ENCODE measurements at places on chromosomes 2 and 18.

- DNase-seq = peak; percentile 45
Observed at GRCh38 chr2:239312741-239313667, 87.8 kb downstream of the HDAC4 start.

GRCh38 chr2:203533676-203534591 is 1.2 kb downstream of the RAPH1 start:
- no peak for DNase-seq

- no peak for DNase-seq
Observed at GRCh38 chr18:13627639-13628038, 98.7 kb downstream of the FAM210A start.

GRCh38 chr2:162457046-162457445 is 113.1 kb downstream of the GCA start:
- no peak for DNase-seq

- no peak for DNase-seq
Observed at GRCh38 chr2:105102963-105103421, 65.1 kb downstream of the MRPS9 start.

DNA sequence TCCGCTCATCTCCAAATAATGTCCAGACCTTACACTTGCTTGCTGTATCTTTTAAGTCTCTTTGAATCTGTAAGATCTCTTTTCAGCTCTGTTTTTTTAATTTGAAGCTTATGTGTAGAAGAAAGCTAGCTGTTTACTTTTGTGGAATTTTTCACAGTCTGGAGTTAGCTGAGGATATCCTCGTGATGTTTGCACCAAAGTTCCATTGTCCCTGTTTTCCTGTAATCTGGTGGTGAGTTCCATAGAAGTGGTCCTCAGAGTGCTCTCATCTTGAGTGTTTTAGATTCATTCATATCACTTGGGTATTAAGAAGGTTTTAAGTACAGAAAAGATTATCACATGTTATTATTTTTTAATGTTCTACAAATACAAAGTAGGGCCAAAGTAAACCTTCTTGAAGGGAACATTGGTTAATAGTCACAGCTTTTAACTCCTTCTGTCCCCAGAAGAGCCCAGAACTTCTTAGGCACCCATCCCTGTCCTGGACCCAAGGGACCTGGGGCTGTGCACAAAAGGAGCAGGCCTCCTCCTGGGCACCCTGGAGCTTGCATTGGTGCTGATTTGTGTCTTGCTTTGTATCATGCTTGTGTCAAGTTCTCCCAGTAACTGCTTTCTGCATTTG is 15.0 kb downstream of the MLPH start:
- no peak for DNase-seq

DNA sequence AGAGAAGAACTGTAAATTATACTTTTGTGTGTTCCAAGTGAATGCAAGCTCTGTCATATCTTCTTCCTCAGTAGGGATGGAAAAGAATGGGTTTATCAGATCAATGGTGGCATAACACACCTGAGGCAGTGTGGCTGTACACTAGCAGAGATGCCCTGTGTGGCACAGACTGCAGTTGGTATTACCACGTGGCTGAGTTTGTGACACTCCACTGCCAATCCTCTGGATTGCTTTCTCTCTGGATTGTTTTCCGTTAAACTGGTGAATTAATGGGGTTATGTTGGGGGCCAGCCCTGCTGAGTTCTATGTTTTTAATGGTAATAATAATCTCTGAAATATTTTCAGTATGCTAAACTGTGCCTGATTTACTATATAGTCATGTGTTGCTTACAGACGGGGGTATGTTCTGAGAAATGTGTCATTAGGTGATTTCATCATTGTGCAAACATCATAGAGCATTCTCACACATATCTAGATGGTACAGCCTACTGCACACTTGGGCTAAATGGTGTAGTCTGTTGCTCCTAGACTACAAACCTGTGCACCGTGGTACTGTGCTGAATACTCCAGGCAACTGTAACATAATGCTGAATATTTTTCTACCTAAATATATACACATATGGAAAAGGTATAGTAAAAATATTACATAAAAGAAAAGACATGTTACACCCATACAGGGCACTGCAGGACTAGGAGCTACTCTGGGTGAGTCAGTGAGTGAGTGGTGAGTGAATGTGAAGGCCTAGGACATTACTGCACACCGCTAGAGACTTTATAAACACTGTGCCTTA is 84.7 kb upstream of the ST6GAL2 start:
- DNase-seq = no peak

DNA sequence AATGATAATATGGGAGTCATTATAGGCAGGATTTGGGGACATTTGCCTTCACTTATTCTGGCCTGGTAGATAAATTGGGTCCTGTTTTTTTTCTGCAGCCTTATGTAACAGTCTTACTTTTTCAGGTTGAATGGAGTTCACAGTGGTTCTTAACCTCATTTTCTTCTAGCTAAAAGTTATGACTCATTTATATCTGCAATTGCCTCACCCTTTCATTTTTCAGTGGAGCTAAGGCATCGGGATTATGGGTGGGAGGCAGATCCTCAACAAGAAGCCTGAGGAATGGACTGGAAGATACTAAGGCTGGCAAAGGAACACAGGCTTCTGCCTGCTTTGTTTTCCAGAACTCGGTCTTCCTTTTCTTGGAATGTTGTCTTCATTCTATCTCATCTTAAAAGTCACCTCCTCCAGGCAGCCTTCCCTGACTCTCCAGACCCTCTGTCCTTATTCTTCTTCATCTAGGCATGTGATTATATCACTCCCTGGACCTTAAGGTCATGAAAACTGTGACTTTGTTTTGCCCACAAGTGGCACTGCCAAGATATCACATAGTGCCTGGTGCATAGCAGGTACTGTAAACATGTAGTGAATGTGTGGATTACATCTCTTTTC is 41.0 kb upstream of the ACSL3 start:
- no peak for DNase-seq

- peak; percentile 56 for DNase-seq
Observed at GRCh38 chr2:157500334-157500733, 56.4 kb upstream of the CYTIP start.

- peak; percentile 59 for DNase-seq
Observed at GRCh38 chr2:53202063-53202462, 565.5 kb upstream of the CHAC2 start.

GRCh38 chr2:455015-455705 is 167.3 kb upstream of the ALKAL2 start:
- DNase-seq = no peak

DNA sequence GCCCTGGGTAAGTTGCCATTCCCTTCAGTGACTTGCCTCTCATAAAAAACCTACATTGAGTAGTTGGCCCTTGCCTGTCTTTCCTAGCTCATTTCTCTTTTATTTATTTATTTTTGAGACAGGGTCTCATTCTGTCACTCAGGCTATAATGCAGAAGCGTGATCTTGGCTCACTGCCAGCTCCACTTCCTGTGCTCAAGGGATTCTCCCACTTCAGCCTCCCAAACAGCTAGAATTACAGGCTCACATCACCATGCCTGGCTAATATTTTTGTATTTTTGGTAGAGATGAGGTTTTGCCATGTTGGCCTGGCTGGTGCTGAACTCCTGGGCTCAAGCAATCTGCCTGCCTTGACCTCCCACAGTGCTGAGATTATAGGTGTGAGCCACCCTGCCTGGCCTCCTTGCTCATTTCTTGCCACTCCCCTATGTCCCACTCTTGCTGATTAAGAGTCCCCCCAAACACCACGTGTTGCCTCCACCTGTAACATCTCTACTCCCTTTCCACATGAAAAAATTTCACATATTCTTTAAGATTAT is 12.6 kb downstream of the EVA1A start:
- DNase-seq = no peak

- no peak for DNase-seq
Observed at GRCh38 chr2:23235292-23235691, 149.7 kb upstream of the KLHL29 start.

GRCh38 chr2:200757399-200757798 is 54.3 kb upstream of the BZW1 start:
- no peak for DNase-seq

DNA sequence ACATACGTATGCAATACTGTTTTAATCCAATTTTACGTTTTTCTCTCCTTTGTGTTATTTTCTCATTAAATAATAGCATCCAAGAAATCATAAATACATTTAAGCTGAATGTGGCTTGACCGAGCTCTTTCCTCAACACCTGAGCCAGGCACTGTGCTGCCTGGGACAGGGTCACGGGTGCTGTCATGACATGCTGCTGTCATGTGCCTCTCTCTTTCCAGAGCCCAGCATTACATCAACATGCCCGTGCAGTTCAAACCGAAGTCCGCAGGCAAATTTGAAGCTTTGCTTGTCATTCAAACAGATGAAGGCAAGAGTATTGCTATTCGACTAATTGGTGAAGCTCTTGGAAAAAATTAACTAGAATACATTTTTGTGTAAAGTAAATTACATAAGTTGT is 94.1 kb upstream of the LDLRAD4 start:
- DNase-seq = no peak

DNA sequence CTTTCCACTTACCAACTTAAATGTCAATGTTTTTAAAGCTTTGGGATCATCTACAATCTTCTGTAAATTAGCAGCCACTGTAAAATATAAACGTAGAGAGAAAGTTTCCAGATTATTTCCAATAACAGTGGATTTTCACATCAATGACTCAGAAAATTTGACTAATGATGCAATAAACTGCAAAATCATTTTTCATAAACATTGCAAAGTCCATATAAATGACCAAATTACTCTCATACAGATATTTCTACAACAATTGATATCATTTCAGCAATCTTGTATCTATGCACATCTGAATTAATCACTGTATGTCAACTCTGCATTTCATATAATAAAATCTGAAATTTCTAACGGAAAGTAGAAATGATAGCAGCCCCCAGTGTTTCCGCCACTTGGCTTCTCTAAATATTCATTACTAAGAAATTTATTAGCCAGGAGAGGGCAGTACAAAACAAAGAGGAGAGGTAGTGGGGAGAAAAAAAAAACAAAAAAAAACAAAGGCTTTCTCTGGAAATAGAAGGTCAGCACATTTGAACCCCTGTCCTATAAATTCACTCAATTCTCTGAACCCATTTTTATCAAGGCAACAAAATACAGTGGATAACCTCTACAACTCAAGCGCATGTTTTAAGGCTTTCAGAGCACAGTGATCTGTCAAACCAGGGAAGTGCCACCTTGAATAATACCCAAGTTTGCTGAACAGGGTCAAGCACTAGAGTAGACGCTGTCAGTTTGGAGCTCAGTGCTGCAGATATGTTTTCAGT is 282.6 kb downstream of the STK39 start:
- DNase-seq = peak; percentile 55

DNA sequence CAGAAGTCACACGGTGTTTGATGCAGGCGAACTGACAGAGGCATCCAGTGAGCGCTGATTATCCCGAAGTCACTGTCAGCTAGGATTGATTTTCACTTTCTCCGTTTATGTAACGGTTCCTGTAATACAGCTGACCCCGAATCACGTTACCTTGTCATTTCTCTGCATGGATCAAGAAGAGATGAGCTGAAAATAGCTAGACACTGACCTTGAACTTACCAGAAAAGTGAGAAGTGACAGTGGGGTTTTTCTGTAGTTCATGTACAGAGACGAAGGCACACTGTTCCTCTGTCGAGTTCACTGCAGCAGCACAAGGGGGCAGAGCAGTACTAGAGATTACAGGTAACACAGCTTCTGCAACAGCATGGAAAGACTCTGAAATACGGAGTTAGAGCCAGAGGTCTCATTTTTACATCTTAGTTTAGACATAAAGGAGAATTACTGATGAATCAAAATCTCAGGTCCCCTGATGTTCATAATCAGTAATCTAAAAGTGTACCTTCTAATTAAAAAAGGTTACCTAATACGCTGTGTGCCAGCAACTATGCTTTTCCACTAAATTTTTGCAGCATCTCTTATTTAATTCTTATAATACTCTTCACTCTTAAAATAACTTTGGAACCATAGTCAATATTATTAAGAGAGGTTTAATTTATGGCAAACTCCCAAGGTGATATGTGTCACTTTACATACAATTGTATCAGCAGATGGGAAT is 33.1 kb downstream of the ARHGAP15 start:
- peak; percentile 85 for DNase-seq

- no peak for DNase-seq
Observed at GRCh38 chr2:46015671-46016070, 281.5 kb upstream of the EPAS1 start.

GRCh38 chr18:50559752-50560680 is at the start of gene MAPK4:
MAPK4 (plus strand) TSS chr18:50560087; CDS start chr18:50663959, 103,872 bp downstream.
- DNase-seq = no peak

- no peak for DNase-seq
Observed at GRCh38 chr2:168797286-168797655, 5.2 kb upstream of the NOSTRIN start.

- DNase-seq = no peak
Observed at GRCh38 chr18:58531236-58531635, 97.7 kb downstream of the ALPK2 start.

DNA sequence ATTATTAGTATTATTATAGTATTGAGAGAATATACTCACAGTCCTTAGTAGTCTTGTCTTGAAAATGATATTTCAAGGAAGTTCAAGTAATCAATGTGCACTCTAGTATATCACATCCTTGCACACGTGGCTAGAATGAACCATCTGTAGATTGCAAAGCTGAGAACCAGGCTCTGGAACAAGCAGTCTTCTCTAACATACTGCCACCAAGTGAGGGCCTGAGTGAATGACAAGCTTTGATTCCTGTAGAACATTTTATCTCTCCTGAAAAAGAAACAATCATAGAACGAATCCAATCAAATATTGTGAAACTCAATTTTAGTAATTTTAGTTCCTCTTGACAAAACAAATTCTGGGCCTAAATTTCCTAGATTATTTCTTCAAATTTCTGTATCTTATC is 55.3 kb upstream of the SULT1C3 start:
- DNase-seq = peak; percentile 39

DNA sequence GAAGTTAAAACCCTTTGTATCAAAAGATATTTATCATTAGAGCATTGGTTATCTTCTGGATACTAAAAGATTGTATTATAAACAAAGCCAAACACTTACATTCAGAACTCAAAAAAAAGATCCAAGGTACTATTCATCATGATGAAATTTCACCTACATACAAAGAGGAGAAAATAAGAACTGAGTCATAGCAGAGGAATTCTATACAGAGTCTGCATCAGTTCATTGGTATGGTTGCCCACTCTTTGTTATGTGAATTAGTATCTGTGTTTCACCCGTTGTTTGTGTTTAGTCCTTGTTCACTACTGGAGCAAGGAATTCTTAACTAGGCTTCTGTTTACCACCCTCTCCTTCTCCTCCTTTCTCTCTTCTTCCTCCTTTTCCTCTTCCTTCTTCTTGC is 157.9 kb downstream of the LNPK start:
- DNase-seq = no peak

DNA sequence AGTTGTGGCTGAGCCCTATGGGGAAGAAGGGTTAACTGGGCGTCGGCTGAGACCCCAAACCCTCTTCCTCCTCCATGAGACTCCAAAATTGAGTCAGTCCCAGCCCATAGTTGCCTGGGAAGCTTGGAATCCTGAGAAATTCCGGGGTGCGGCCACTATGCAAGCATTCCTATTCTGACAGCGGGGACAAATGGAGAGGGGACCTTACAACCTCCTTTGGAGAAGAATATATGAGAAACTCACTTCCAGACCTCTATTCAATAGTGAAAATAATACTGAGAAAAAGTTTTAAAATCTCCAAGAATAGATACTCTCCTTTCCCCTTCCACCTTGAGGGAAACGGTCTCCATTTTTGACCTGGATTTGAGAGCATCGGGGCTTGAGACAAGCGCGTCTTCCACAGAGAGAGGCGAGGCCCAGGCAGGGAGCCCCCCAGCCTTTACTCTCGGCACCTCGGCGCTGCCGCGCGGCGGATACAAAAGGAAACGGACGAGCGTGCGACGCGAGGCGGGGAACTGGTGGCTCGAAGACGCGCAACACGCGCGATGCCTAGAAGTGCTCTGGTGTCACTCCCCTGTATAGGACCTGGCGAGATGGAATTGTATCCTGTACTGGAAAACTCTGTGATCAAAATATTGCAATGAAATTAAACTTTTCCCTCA is 11.1 kb downstream of the NR4A2 start:
- DNase-seq = no peak

- no peak for DNase-seq
Observed at GRCh38 chr18:12048010-12048826, 45.4 kb upstream of the ANKRD62 start.
